ENCODE measurements at places on chromosomes 12 and 14.

DNA sequence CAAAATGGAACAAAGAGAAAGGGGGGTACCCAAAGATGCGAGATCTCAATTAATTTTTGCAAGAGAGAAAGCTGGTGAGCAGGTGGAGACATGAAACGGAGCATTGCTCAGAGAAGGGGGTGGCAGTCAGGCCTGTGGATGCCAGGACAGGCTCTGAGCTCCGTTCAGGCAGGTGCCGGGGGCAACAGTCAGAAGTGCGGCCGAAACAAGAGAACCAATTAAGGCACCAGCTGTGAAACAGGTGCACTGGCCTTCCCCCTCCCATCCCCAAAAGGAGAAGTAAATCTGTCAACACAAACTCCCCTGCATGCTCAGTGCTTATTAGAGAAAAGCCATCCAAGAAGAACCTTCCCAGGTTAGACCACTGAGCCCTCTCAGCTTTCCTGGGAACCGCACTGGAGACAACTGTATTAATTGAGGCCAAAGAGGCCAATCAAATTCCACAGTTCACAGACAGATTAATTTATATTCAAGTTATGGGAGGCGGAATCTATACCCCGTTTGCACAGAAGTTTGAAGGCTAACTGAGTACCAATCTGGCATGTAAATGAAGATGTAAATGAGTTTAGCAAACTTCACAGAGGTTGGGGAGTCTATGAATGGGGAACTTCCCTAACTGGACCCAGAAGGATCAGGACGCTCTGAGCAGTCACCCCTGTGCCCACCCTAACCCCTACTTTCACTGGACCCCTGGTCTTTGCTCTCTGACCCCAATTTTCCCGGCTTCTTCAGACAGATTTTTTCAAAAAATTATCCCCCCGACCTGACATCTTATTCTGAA is 20.9 kb downstream of the OAS2 start:
- no peak for DNase-seq

- DNase-seq = no peak
Observed at GRCh38 chr14:50232276-50232642, 881 bp upstream of the SOS2 start.

DNA sequence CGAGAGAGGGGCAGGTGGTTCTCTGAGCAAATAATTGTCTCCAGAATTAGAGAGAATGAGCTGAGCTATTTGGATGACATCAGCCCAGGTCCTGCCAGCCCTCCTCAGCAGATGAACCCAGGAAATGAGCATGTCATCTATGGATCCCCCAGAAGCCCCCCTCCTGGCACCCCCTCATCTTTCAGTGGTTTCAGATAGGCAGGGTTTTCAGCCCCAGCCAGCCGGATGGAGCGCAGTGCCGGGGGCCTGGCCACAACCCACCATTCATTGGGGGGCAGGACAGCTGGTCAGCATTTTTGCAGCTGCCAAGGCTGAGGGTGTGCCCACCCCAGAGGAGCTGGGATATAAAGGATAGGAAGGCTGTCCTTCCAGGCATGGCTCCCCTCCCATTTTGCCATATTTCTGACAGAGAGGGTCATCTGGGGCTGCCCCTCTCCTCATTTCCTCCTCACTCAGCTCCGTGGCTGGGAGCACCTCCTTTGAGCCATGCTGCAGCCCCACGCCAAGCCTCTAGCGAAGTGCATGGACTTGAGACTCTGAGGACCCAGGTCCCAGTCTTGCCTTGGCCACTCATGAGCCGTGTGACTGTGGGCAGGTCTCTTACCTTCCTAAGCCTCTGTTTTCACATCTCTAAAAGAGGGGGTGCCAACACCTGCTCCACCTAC is 6.0 kb upstream of the KRT71 start:
- peak; percentile 13 for DNase-seq

DNA sequence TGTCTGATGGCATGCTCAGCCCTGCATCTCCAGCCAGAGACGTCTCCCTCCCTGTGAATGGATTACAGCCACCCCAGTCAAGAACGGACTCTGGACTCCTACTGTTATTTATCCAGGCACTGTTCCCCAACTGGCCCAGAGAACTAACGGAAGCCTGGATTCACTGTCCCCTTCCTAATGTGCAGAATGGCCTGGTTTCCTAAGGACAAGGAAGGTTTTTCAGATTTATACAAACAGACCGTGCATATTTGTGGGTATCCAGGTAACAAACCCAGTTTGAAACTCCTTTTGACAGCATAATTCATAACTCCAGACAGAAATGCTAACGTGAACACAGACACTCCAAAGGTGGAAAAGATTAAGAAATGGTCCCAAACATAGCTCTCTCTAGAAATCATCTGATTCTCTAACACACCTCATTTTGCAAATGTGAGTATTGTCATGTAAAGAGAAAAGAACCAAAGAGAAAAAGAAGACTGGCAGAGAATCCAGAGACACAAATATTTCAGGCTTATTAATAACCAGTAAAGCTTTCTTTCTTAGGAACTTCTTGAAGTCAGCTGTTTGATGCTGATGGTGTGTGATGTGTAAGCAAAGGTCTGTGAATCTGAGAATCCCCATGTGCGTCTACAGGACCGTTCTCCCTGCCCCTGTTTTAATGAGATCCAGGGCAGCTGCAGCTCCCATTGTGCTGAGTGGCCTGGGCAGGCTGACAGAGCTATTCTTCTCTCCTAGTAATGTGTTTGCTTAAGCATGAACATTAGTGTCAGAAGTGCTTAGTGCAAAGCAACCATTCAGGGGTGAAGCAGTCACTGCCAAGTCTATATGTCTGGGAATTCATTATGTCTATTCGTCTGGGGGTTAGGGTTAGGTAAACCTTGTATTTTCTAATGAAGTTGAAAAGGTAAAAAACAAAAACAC is 86.8 kb upstream of the HIF1A start:
- DNase-seq = no peak

DNA sequence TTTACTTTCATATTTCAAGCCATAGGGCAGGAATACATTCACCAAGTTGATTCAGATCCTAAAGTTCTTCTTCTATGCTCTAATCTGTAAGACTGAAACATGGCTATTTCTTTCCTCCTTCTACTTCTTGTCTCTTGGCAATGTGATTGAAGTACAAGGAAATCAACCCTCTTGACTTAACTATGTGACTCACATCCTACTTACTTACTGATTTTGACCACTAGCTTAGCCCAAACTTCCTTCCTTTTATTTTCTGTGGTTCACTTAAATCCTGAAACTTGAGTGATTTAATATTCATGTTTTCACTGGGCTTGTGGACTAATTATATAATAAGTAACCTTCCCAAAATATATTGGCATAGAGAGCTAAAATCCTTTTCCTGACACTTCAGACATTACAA is 111.2 kb upstream of the NOVA1 start:
- DNase-seq = no peak

DNA sequence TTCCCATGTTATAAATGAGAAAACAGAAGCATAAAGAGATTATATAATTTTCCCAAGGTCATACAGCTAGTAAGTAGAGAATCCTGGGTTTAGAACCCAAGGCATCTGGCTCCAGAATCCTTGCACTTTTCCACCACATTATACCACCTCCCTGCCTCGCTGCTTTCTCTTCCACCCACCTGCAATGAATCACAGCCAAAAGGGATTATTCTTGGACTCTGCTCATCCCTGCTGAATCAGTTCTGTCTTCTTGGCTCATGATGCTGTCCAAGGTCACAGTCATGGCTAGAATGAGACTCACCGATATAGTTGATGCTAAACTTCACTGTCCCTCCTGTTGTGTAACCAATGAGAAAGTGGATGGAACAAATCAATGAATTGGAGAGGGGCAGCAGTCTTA is 356.6 kb downstream of the FUT8 start:
- DNase-seq = no peak

DNA sequence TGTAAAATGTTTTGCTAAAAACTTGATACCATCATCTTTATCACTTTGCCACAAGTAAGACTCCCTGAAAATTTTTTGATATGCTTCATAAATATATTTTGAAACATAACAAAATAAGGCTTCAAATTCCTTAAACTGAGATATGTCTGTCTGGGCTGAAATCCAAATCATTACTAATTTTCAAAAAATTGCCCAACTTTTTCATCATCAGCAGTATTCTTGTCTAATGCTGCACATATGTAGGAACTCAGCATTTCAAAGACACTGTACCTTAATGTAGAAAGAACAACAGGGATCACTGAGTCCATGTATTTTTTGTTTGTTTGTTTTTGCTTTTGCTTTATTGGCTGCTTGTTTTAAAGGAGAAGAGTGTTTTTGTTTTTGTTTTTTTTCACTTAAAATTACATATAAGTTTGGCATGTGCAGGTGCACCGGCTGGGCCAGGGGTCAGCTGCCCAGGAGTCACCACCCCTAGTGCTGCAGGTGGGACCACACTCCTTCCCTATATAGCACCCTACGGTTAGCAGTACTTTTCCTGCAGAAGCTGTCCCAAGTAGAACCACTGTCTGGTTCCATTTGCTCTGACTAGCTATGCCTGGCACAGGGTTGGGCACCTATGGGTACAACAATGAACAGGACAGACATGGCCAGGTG is 231.2 kb downstream of the PIK3C2G start:
- no peak for DNase-seq

GRCh38 chr12:8911606-8912268 is 2.6 kb upstream of the PHC1 start:
- no peak for DNase-seq

DNA sequence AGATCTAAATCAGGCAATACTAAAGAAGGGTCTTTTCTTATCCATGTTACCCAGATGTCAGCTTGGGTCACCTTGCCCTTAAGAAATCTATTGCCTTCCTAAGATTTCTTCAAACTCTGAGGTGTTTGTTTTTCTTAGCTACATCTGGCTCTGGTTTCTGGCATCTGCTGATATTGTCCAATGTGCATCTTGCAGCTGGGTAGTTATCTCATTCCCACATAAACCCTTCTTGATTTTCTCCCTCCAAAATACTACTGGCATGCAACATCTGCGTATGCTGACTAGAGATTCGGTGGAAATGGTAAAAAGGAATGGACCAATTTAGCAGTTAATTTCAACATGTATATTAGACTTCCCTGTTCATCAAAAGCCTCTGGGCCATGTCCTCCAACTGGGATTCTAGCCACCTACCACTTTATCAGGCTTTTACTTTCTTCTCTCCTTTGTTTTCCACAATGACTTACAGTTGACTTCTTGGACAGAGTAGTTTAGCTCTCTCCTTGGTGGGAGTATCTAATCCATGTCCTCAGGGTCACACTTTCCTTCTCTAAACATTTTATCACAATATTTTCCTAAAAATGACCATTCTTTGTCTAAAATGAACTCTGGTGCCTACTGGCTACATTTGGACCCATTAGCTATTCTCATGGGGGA is 324.8 kb upstream of the FAR2 start:
- no peak for DNase-seq

- DNase-seq = no peak
Observed at GRCh38 chr12:131647667-131648066, 63.2 kb upstream of the SFSWAP start.

- no peak for DNase-seq
Observed at GRCh38 chr12:120474616-120474960, 5.0 kb upstream of the SRSF9 start.

GRCh38 chr12:14362352-14362751 is 3.1 kb upstream of the ATF7IP start:
- no peak for DNase-seq

GRCh38 chr14:72222046-72222445 is 289.8 kb downstream of the RGS6 start:
- no peak for DNase-seq

DNA sequence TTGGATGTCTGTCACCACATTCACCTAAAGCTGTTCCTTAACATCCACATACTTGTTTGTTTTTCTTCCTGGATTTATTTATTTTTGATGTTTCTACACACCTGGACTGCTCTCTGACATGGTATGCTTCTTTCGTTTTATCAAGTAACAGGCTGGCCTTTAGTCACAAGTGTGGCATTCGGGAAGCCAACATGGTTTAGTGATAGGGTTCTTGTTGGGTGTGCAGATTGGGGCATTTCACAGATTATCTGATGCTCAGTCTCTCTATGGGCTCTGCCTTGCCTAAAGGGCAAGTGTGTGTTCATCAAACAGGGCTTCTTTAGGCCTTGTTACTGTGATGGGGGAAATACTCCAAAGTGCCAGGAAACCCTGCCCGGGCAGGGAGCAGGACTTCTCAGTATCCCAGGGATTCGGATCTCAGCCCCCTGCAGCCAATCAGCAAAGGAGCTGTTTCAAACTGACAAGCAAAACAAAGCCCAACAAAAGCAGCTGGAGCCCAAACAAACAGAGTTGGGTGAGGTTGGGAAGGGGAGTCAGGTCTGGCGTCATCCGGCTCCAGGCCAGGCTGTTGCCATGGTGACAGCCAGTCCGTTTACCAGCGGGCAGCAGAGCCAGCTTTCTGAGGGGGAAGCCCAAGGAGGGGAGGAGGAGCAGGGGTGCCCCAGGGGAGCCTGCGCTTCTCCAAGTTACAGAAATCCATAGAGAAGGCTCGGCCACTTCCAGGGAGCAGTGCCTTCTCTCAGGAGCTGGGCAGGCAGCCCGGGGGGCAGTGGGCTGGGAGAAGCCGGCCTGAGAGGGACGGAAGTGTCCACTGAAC is 31.9 kb downstream of the FOS start:
- DNase-seq = no peak

GRCh38 chr14:103315941-103316340 is 18.1 kb upstream of the EIF5 start:
- no peak for DNase-seq

- no peak for DNase-seq
Observed at GRCh38 chr12:45887544-45887943, 102.8 kb downstream of the SCAF11 start.

DNA sequence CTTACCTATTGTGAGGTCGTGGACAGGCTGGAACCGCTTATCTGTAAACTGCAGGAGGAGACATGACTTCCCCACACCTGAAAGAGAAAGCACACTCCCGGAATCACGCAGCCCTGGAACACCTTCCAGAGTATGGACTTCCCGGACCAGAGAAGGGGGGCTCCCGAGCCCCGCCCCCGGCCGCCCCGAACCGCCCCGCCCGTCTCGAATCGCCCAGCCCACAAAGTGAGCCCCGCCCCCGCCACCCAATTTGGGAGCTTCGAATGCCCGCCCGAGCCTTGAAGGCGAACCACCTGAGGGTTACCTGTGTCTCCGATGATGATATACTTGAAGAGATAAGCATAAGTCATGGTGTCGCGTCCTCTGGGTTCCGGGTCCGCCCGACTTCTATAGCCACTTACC is 235 bp downstream of the RAB2B start:
- peak; percentile 83 for DNase-seq

DNA sequence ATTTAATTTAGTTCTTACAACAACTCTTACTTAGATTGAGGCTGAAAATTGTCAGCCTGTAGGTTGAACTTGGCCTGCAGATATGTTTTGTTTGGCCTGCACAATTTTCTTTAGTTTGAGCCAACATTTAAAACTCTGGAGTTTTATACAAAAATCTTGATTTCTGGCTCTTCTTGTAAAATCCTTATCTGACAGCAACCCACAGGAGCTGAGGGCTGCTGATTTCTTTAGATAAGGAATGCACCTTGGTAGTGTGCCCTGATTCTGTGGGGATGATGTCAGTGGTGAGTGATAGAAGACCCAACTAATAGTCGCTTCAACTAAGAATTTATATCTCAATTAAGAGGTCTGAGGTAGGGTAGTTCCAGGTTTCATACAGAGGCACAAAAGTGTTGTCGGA is 49.5 kb downstream of the SOCS2 start:
- no peak for DNase-seq

Data from CD8-positive, alpha-beta T cell (primary cell).